Germinal center (tissue), 1 donor: ENCODE measurements at places on chromosomes 6 and 20.

- no peak for DNase-seq
These were observed 11.6 kb upstream of the ELOVL5 start for GRCh38 chr6:53360093-53360912.

- DNase-seq: no peak
These were observed 122.0 kb upstream of the MAFB start for GRCh38 chr20:40811004-40811403.

GRCh38 chr6:75486850-75487518 is 6.6 kb downstream of the FILIP1 start:
- DNase-seq: no peak

DNA sequence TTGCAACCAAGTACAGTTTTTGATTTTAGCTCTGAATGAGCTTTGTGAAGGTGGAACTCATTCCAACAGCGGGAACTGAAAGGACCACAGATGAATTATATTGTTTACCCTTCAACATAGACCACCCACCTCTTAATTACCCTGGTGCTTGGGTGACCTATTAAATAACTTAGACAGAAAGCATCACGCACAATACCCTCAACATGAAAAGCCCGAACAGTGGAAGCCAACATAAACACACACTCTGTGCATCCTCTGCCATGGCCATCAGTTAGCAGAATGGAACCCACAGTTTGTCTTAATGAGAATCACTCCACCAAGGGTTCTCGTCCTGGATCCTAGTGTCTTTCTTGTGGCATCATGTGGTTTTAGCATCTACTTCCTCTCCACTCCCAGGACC is 60.5 kb downstream of the FOXF2 start:
- DNase-seq: no peak

DNA sequence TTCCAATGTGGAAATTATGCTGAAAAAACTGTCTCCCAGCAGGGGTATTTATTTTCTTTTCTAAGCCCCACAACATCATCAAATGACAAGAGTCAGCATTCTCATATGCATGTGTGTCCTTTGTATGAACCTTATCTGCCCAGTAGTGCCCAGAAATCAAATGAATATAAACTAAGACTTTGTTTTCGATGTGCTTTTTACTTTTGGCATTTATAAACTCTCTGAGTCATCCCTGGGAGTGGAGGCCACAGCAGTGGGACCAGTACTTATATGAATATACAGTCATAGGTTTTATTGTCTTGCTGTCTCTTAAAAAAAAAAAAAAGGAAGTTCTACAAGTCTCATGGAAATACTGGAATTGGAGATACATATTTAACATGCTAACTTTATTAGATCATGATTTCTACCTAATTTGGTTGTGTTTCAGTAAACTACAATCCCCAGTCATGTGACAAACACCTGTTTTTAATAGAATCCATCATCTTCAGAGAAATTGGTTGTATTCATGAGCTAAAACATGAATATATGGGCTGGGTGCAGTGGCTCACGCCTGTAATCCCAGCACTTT is 99.2 kb upstream of the TMEM181 start:
- no peak for DNase-seq

GRCh38 chr6:156352861-156353260 is 424.3 kb upstream of the ARID1B start:
- DNase-seq: no peak

DNA sequence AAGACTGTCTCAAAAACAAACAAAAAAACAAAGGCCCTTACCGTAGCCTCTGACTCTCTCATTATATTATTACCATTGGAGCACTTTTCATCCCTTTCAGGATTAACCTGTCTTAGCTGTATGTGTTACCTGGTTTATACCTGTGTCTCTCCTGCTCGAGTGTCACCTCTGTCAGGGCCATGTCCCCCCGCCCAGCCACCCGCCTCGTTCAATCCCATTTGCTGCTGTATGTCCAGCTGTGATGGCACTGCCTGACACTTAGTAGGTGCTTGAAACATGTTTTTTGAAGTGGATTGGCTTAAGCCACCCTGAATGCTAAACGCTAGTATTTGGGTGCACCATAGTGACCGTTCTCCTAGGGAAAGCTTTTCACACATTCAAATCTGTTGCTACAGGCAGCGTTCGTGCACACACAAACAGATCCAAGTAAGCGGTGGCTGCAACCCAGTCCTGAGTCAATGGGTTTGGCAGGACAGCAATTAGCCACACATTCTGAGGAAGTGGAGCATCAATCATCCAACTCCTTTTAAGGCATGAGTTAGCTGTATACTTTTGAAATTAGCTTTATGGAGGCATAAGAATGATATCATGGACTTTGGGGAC is 98.9 kb upstream of the ZNF217 start:
- no peak for DNase-seq

DNA sequence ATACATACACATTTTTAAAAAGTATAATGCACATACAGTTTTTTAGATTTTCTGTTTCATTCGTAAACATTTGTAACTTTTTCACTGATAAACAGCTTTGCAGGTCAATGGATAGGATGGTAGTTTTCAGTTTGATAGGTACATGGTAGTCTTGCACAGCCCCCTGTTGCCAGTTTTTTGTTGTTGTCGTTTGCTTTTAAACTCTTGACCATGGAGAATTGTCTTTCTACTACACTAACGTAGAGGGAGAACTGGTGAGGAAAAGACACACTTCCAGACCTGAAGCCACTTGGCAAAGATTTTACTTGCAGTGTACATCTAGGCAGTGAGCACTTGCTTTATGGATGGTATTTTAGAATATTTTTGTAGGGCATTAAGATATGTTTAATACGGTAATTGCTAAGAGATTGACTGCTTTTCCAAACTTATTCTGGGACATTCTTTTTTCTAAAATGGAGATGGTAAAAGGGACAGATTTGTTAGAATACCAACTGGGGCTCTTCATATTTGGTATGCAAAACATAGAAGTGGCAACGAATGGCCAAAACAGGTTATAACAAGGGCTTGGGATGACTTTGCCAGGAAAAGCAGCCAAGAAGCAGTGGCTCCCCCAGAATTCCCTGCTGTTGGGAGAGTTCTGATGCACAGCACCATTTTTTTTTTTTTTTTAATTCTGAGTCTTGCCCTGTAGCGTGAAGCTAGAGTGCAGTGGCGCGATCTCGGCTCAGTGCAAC is 1.5 kb downstream of the PYGB start:
- DNase-seq: no peak

DNA sequence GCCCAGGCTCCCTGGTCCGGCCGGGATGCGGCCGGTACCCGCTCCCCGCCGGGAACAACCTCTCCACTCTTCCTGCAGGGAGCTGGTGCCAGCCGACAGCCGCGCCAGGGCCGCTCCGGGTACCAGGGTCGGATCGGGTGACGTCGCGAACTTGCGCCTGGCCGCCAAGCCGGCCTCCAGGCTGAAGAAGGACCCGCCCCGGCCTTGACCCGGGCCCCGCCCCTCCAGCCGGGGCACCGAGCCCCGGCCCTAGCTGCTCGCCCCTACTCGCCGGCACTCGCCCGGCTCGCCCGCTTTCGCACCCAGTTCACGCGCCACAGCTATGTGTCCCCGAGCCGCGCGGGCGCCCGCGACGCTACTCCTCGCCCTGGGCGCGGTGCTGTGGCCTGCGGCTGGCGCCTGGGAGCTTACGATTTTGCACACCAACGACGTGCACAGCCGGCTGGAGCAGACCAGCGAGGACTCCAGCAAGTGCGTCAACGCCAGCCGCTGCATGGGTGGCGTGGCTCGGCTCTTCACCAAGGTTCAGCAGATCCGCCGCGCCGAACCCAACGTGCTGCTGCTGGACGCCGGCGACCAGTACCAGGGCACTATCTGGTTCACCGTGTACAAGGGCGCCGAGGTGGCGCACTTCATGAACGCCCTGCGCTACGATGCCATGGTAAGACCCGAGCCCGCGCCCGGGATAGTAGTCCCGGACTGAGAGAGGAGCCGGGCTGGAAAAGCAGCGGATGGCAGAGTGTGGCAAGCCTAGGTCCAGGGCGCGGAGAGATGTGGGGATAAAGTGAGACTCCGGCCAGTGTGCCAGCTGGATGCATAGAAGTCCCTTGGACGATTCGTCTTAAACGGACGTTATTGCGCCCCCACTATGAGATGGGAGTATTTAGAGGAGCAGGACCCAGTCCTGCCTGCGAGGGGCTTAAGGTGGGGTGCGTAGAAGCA is at the start of gene NT5E:
Gene NT5E (plus strand): TSS at position 266 of the 942 bp plus-strand sequence. CDS start 57 bp downstream, at position 323.
- DNase-seq: peak; percentile 42

DNA sequence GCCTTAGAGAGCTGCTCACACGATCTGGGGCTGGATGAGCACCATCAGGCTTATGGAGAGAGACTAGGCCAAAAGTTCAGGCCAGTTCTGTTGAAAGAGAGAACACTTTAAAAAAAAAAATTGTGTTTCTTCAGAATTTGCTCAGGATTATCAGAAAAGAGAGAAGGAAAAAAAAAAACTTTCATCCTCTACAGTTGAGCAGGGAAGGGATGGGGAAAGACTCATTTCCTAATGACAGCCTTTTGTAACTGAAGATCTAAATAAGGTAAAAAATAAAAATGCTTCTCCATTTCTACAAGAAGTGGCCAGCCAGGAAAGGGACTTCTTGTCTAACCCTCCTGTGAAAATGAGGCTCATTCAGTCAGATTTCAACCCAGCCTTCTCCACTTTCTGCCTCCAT is 134.8 kb downstream of the LY86 start:
- DNase-seq: no peak

DNA sequence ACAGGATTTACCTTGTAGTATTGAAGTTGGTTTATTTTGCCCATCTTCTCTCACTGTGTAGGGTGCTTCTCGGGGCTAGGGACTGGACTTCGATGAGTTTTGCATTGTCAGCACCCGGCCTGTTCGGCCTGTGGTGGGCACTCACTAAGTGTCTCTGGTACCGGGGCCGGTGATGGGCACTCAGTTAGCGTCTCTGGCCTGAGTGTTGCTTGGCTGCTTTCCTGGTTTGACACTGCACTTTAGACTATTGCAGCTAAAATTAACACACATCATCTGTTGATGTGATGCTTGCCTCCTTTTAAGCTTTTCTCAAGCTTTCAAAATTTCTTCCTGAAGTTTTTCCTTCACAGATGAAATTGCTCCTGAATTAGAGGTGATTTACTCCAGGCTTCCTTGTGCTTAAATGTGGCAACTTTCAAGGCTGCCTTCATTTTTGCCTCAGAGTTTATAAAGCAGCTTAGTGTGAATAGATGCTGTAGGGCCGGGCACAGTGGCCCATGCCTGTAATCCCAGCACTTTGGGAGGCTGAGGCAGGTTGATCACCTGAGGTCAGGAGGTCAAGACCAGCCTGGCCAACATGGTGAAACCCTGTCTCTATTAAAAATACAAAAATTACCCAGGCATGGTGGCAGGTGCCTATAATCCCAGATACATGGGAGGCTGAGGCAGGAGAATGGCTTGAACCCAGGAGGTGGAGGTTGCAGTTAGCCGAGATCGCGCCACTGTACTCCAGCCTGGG is 41.7 kb upstream of the TULP4 start:
- no peak for DNase-seq

DNA sequence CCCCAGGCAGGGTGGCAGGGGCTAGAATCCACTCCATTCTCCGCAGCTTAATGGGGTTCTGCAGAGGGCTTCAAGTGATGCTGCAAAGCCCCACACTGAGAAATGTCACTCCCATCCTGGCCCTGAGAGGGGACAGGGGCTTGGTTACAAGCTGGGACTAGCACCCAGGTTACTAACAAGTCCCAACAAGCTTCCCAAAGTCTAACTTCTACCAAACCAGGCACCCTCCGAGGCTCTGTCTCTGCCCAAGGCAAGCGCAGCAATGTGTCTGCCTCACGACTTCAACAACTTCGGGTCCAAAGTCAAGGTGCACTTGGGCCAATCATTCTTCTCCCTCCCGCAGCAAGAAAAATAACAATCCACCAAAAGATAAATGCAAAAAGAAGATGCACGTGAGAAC is 45.6 kb downstream of the NFATC2 start:
- no peak for DNase-seq

DNA sequence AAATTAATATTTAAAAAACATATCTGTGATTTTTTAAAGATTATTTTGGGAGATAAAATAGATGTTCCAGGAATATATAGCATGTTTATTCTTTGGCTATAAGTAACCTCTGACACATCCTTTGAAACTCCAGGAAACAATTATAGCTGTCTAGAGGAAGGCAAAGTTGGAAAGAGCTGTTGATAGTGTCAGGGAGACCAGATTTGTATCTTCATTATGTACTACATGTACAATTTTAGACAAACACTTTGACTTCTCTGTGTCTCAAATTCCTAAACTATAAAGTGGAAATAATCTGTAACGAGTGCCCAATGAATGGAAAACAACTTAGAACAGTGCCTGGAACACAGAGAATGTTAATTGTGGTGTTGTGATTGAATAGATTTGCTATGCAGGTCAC is 25.6 kb upstream of the ADGRG6 start:
- no peak for DNase-seq

DNA sequence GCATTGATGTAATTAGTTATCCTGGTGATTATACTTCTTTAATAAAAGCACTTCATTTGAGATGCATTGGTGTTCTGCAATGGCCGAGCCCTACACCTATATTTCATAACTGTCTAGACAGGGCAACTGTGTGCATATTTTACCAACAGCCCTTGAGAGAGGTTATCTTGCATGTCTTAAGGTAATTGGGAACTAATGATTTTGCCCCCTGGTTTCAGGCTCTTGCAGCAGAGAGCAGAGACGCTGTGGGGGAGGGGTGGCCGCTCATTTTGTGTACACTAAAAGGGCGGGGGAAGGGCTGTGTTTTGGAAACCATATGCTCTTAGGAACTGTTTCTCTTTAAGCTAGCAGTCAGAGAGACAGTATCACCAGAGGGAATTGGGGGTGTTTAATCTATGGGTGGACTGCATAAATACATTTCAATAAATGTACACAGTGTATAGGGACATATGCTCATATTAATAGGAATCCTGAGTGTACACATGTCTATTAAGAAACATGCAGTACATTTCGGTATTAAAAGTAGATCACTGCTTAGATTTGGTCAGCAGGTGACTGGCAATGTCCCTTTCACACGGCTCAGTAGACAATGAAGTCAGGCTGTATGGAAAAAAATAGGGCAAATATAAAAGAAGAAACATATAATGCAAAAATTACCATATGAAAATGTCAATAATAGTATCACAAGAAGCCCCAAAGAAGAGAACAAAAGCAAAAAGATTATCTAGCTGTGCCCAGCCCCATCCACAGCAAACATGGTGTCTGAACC is 402.9 kb upstream of the CITED2 start:
- DNase-seq: no peak

DNA sequence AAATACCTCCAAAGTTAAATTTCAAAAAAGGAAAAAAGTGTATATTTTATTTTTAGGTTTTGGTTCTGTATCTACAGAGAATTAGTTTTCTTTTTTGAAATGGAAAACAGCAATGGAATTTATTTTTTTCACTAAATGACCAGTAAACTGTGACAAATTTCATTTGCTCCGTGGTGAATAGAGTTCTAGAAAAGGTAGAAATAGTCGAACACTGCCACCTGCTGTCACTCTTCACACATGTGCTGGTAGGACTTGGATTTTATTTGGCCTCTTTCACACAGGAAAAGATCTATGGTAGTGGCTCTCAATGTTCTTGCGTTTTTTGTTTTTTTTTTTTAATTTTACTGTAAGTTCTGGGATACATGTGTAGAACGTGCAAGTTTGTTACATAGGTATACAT is 312.5 kb downstream of the EYA4 start:
- peak; percentile 6 for DNase-seq

- no peak for DNase-seq
These were observed 5.2 kb downstream of the AGPAT4 start for GRCh38 chr6:161268531-161269210.
